Stimulated activated CD8-positive, alpha-beta memory T cell treated with anti-CD3 and anti-CD28 coated beads, Interleukin-15, amount 100 ng/mL, for 24 hours (primary cell): ENCODE measurements at places on chromosomes 3 and 15.

DNA sequence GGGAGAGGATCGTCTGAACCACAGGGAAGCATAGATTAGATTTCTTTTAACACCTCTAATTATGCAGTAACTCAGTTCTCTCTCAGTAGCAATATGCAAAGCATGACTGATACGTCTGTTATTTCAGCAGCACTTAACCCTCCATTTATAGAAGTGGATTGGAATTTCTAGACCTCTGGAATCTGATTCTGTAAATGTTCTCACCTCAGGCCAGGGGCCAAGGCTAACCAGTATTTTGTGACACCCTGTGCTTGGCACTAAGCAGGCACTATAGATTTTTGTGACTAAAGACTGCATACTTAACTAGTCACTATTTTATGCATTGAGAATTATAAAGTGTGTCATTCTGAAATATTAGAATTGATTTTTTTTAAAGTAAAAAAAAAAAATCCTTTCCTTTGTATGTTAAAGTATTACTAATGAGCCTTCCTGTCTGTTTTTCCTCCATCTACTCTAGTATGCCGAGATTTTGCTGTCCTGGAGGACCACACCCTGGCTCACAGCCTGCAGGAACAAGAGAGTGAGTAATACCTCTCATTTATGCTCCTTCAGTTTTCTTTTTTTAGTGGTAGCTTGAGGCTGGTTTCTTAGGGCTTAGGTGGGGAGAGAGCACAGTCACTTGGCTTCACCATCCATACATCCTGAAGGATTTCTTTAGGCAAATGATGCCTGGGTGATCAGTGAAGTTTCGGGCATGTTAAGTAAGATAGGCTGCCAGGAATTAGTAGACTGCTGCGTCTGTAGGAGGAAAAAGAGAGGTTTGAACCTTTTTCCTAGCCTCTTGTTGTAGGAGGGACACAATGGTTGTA is 26.5 kb upstream of the UTS2B start:
- no peak for DNase-seq

DNA sequence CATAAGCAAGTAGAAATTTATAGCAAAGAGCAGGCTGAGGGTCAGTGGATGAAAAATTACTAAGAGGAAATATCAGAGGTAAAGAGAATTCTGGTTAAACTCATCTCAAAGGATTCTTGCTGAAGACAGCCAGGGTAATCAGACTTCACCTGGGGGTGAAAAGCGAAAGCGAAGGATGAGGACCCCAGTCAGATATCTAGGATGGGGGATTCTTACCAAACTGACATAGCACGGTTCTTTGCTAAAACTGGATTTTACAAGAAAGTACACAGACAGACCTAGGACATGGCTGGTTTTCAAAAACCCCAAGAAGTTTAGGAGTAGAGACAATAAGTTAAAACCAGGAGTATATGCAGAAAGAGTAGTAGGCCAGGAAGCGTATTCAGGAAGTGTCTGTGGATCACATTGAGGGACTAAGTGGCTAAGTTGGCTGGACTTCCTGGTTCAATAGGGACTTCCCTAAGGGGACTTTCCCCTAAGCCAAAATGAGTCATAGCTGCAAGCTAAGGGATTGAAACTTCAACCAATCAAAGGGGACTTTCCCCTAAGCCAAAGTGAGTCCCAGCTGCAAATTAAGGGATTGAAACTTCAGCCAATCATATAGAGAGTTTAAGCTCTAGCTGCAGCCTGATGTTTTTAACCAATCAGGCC is 2.4 kb upstream of the CFAP91 start:
- DNase-seq: no peak

DNA sequence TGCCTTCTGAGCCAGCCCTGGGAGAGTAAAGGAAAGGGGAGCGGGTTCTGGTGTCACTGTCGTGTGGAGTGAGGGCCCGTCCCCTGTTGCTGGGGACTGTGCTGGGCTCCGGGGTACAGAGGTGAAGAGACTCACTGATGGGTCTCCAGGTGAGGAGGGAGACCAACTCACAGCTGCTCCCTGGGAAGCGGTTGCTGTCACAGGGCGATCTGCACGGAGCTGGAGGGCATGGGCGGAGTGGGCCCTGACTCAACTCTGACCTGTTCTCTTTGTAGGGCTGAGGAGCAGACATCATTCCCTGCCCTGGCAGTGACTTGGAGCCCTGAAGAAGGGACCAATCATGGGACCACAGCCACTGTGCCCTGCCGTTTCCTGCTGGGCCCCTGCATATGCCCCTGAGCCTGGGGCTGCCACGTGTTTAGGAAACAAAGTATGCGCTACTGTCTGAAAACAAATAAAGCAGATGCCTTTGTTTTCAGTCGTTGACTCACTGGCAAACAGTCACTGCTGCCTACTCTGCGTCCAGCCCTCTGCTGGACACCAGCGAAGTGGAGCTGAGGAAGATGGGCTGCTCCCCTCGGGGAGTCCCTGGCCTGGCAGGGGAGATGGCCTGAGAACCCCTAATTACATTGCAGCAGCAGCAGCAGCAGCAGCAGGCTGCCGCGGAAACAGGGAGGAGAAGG is 22.9 kb upstream of the PLXNA1 start:
- DNase-seq: no peak

GRCh38 chr3:164371681-164372080 is 706.6 kb downstream of the SI start:
- no peak for DNase-seq

DNA sequence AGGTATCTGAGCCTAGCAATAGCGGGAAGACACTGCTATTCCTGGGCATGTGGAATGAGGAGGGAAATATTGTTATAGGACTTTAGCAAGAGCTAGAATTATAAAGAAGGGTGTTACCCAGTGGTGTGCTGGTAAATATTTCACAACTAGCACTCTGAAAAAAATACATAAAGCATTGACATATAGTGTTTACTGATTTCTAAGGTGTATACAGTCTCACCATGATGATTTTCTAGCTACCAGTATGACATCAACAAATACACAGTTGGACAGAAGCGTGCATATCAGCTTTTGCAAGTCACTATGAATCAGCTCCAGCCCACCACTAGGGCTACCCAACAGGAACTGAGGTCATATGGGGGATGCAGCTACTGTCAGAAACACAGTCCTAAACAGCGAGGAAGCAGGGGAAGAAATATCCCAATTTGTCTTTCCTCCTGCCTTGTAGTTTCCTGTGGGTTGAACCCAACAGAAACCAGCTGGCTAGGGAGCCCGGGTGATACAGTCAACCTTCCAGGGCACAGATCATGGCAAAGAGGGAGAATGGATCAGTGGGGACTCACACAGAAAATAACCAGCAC is 39.6 kb downstream of the HGD start:
- DNase-seq: no peak

GRCh38 chr3:185421577-185422232 is 58.8 kb downstream of the MAP3K13 start:
- DNase-seq: no peak
